ENCODE measurements at places on chromosomes 11 and 22. TPM values are rescaled to one million over a fixed set of nuclear protein-coding genes. Genes with fewer than 3 reads are reported as not detected.
A peak's percentile ranks its signal among the peaks of the same experiment; 100 is the strongest.

The CTSD gene
- 136 TPM for polyA plus RNA-seq

The POU2AF1 gene
- polyA plus RNA-seq: not detected

The ACER3 gene
- 11.2 TPM for polyA plus RNA-seq

The IL10RA gene
- polyA plus RNA-seq: not detected

The TIMP3 gene
- 484 TPM for polyA plus RNA-seq

The MS4A4A gene
- not detected for polyA plus RNA-seq

The HOATZ gene
- 0.24 TPM for polyA plus RNA-seq

The SLC17A6 gene
- not detected for polyA plus RNA-seq

The CARNS1 gene
- polyA plus RNA-seq: 0.07 TPM

- DNase-seq: no peak
These were observed 881.3 kb downstream of the KCNA4 start for GRCh38 chr11:29135504-29135903.

DNA sequence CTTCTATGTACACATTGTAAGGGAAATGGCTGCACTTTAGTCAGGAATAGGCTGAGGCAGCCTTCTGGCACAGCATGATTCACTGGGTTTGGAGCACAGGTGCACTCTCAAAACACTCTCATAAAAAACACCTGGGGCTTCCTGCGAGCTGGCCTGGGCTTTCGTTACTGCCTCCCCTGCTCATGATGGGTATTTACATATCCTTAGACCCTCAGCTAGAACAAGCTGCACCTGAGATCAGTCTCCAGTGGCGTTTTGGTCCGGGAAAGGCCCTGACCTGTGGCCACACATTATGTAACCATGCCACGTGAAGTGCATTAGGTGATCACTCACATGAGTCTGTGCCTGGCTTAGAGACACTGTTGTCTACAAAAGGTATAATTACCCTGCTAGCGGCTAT is 321.7 kb downstream of the TMEM135 start:
- DNase-seq: no peak

GRCh38 chr11:46733234-46733633 is 14.2 kb downstream of the F2 start:
- no peak for DNase-seq

DNA sequence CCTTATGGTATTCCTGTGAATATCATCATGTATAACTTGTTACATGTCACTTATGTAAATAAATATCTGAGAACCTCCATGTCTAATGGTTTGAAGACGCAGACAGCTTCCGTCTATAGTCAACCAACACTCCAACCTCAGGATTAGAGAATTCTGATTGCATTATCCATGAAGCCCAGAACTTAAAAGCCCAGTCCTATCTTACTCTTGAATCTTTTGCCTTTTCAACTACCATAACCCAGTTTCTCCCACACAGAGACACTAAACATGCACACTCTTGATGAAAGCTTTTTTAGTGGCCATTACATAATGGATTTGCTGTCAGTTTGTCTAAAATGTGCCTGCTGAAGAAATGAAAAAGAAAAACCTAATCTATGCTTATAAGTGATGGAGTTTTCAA is 1219.2 kb downstream of the LRRC4C start:
- no peak for DNase-seq

DNA sequence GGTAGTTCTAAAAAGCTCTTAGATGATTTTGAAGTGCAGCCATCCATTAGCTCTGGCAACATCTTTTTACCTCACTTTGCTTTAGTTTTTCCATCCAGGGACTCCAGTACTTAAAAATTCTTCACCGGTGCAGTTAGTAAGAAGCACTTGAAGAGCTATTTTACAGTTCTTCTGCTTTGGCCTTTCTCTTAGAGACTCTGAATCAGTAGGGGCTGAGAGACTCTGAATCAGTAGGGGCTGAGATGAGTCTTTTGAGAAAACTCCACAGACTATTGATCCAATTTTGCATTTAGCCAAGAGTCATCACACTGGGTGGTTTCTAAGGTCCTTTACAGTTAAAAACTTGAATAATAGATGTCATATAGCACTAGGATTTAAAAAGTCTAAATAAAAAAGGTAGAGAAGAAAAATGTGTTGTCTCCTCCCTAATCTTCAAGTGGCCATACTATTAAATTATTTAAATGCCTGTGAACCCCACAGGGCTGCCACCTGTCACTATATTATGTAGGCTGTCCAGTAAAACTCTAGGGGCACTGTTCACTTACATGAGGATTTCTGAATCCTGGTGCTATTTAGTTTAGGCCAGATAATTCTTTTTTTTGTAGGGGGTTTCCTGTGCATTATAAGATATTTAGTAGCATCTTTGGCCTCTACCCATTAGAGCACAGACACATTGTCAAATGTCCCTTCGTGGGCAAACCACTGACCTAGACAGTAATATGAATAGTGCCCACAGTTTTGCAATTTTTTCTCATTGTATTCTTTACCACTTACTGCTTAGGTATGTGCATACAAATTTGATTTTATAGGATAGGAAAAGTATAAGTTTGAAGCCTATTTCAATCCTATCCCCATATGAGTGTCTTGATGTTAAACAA is 26.3 kb upstream of the HIKESHI start:
- no peak for DNase-seq

DNA sequence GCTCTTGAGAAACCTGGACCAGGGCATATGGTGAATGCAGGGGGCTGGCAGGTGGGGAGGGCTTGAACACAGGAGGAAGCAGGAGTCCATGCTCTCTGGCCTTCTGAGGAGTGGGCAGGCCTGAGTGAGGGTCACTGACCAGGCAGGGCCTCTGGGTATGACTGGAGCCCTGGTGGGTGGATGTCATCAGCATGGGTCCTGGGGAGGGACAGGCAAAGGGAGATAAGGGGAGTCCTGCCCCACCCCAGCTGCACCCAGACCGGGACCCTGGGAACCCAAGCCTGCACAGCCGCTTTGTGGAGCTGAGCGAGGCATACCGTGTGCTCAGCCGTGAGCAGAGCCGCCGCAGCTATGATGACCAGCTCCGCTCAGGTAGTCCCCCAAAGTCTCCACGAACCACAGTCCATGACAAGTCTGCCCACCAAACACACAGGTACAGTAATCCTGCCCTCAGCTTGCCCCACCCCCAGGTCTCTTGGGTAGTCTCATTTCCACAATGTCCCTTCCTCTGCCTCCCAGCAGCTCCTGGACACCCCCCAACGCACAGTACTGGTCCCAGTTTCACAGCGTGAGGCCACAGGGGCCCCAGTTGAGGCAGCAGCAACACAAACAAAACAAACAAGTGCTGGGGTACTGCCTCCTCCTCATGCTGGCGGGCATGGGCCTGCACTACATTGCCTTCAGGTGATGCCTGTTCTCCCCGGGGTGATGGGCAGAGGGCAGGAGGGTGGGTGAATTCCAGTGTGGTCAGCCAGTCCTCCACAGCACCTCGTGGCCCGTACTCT is 2.0 kb upstream of the VEGFB start:
- DNase-seq: no peak

DNA sequence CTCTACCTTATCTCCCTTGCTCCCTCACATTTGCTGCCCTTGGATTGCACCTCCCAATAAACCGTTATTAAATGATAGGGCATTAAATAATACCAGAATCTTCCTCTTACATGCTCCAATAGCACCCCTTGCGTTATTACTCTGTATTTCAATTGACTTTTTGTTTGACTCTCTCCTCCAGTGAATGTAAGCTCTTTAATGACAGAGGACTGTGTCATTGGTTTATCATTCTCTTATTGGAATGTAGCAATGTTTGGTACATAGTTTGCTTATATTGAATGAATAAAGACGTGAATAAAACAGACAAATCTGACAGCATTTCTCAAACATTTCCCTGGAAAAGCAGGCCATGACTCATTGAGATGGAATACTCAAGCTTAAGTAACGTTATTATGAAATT is 8.7 kb upstream of the MPEG1 start:
- peak; percentile 71 for DNase-seq

- no peak for DNase-seq
These were observed 110.0 kb downstream of the FBXO7 start for GRCh38 chr22:32584650-32585049.

- no peak for DNase-seq
These were observed 287.4 kb upstream of the PDGFD start for GRCh38 chr11:104451197-104451893.

- no peak for DNase-seq
These were observed 114.8 kb upstream of the NAV2 start for GRCh38 chr11:19597876-19598275.

DNA sequence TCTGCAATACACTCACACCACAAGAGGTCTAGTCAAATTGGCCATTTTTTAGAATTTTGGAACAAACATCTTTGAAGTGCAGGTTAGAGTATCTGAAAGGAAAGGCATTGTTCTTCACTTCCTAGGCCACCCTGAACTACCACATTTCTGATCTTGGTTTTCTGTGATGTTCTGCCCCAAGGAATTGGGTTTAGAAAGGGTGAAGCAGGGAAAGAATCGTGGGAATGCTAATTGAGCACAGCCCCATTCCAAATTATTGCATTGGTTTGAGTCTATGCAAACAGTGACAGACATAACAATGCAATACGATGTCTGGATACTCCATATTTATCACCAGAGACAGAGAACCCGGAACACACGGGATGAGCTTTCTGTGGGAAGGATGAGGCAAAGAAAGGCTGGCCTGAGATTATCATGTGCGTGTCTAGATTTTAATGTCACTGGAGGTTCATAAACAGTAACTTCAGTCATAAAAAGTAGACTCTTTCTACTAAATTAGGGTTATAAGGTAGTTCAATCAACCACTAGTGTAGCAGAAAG is 195.3 kb upstream of the BLID start:
- DNase-seq: no peak
